Ammon's horn (tissue), 1 donor: ENCODE measurements at places on chromosomes 16 and 17.
A peak's percentile ranks its signal among the peaks of the same experiment; 100 is the strongest.

DNA sequence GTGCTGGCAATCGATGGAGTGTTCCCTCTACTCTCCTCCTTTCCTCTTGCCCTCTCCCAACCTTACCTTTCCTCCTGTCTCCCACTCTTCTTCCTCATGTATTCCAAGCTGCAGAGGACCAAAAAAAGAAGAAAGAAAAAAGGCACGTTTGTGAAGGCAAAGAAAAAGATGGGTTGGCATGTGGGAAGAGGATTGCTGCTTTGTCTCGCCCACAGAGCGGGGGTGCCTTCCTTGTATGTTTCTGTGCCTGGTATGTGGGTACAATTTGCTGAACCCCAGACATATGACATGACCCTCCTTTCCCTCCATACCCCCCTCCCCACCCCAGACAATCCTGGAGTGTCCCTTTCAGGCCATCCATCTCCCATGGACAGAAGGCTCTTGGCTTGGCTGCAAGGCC, 13.1 kb upstream of the CTCF start:
- no peak for DNase-seq

DNA sequence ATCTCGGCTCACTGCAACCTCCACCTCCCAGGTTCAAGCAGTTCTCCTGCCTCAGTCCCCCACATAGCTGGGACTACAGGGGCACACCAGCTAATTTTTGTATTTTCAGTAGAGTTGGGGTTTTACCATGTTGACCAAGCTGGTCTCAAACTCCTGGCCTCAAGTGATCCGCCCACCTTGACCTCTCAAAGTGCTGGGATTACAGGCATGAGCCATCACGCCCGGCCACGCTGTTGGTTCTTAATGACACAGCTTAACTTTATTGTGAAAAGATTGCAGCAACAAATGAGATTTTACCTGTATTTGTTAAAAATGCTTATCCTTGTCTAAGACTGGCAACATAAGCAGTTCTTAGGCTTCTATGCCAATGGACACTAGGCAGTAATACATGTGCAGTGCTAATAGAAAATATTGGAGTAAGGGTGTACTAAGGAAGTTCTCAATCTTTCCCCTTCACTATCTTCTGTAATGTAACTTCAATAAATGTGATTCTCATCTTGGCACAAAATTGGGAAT, 2.9 kb downstream of the UBB start:
- no peak for DNase-seq

- DNase-seq = peak; percentile 95
Observed at GRCh38 chr16:57115514-57116182, 23.3 kb downstream of the CPNE2 start.

GRCh38 chr17:31404028-31404949, 12.8 kb downstream of the RAB11FIP4 start:
- DNase-seq = no peak

GRCh38 chr17:72924196-72924595, 168.3 kb downstream of the SLC39A11 start:
- DNase-seq = no peak

DNA sequence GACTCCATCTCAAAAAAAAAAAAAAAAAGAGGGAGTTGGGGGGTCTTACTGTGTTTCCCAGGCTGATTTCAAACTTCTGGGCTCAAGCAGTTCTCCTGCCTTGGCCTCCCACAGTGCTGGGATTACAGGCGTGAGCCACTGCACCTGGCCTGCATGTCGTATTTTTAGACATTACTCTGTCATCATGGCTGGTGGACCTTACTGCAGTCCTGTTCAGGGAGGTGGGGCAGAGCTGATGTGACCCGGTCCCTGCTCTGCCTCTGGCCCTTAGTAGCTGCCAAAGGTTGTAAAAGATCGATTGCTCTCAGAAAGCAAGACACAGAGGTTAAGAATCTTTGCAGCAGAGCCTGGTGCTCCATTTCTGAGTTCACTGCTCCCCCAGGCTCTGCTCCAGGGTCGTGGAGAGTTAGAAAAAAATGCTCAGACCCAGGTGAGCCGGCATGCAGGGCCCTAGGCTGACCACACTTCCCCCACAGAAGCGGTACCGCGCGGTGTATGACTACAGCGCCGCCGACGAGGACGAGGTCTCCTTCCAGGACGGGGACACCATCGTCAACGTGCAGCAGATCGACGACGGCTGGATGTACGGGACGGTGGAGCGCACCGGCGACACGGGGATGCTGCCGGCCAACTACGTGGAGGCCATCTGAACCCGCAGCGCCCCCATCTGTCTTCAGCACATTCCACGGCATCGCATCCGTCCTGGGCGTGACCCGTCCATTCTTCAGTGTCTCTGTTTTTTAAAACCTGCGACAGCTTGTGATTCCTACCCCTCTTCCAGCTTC, 7.1 kb upstream of the LASP1NB start:
- DNase-seq = no peak

GRCh38 chr17:6066183-6066948, 3.8 kb upstream of the WSCD1 start:
- no peak for DNase-seq

DNA sequence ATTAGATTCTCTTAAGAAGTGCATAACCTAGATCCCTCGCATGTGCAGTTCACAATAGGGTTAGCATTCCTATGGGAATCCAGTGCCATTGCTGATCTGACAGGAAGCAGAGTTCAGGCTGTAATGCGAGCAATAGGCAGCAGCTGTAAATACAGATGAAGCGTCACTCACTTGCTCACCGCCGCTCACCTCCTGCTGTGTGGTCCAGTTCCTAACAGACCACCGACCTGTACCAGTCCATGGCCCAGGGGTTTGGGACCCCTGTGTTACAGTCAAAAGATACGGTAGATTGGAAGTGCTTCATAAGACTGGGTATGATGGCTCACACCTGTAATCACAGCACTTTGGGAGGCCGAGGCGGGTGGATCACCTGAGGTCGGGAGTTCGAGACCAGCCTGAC, 2.8 kb downstream of the STAT5A start:
- DNase-seq = no peak

DNA sequence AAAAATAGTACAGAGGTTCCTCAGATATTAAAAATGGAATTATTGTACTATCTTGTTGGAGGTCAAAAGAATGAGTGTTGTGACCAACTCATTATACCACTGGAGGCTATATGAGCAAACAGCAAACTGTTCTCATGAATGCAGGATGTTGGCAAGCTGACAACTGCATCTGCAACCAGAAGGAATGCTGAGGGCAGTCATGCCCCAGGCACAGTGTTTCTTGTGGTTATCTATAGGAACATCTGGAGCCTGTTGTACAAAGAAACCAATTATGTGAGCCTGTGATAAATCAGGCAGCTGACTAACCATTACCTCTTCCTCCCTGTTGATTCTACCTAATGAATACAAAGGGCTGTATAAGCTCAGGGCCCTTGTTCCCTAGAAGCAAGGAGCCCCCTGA, 2057.1 kb downstream of the TP53TG3F start:
- no peak for DNase-seq

GRCh38 chr16:56525236-56525635, 5.4 kb upstream of the BBS2 start:
- no peak for DNase-seq

DNA sequence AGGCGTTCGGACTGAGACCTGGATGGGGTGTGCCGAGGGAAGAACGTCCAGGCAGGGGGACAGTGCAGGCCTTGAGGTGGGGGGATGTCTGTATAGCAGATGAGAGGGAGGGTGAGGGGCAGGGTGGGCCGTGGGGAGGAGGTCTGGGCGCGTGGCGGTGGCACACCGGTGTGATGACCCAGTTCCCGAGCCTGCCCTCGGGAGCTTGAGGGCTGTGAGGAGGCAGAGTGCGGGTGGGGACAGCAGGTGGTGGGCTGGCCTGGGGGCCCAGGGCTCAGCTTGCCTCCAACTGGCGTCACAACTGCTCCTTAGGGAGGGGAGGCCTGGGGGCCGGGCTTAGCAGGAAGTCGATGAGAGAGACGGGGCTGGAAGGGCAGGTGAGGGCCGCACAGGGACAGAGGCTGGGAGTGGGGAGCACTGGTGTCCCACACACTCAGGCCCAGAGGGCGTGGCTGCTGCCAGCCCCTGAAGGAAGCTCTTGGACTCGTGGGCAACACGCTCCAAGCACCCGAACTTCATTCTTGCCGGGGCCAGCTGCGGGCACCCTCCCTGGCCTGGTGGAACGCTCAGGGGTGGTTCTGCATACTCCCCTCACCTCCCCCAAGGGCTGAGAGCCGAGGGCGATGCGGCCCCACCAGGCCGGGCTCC, 6.5 kb downstream of the CACNA1H start:
- DNase-seq = no peak

DNA sequence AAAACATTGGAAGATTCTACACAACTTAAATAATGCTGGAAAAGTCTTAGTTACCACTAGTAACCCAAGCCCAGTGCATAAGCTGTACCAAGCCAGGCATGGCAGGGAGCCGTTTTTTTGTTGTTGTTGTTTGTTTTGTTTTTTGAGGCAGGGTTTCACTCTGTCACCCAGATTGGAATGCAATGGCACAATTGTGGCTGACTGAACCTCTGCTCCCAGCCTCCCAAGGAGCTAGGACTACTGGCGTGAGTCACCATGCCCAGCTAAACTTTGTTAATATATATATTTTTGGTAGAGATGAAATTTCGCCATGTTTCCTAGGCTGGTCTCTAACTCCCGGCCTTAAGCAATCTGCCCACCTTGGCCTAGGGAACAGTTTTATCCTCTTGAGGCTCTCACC, 564 bp upstream of the TMIGD1 start:
- no peak for DNase-seq

DNA sequence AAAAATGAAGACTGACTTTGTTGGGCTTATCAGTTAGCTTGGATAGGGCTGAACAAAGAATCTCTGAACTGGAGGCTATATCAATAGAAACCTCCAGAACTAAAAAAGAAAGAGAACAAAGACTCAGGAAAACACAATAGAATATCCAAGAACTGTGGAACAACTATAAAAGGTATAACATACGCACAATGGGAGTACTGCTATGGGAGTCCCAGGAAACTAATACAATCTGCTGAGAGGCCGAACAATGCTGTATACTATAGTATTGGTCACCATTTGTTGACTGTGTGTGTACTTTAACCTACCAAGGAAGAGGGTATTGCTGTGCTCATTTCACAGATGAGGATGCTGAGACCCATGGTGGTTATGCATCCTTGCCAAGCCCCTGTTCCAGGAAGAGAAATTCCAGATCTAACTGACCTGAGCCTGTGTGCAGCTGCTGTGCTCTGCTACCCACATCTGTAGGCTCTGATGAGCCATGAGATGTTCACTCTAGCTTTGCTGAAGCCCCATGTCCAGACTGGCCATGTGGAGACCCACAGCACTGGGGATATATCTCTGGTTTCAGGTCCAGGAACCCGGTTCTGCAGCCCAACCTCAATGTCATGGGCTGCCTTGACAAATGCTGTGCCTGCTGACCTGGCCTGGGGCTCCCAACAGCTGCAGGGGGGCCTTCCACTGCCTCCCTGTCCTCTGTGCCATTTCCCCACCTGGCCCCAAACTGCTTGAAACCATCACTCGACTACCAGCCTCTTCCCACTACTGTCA, 254.3 kb upstream of the TNRC6C start:
- no peak for DNase-seq

GRCh38 chr16:57372372-57373116, at the start of gene CX3CL1:
Gene CX3CL1 (plus strand): TSS chr16:57372490. CDS start chr16:57372569, 79 bp downstream.
- peak; percentile 88 for DNase-seq

DNA sequence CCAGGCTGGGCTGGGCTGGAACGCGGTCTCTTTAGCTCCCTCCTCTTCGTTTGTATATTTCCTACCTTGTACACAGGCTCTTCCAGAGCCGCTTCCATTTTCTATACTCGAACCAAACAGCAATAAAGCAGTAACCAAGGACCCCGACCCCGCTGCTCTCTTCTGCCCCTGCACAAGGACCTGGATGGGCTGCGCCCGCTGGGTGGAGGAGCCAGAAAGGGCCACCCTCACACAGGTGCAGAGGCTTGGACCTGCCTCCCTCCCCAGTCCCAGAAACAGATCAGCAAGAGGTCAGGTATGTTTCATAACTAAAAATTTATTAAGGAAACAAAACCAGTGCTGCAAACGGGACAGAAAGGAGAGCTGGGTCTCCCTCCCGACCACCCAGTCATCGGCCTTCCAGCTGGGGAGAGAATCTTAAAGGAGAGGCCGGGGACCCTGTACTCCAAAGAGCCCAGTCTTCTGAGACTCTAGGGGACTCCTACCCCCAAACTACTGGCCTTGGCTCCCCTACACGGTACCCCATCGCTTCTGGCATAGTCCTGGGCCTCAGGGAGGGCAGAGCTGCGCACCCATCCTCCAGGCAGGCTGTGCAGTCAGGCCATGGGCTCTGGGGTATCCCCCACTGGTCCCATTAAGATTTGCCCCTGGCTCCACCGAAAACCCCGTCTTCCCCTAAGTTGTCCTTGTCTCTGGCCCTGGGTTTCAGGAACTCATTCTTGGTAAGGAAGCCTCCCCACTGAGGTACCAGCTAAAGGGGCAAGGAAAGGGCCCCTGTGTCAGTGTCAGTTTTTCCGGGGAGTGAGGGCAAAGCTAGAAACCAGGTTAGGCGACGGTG, 4.9 kb downstream of the HIC1 start:
- no peak for DNase-seq

- DNase-seq = peak; percentile 92
Observed at GRCh38 chr17:73719588-73720071, 75.4 kb upstream of the SDK2 start.

DNA sequence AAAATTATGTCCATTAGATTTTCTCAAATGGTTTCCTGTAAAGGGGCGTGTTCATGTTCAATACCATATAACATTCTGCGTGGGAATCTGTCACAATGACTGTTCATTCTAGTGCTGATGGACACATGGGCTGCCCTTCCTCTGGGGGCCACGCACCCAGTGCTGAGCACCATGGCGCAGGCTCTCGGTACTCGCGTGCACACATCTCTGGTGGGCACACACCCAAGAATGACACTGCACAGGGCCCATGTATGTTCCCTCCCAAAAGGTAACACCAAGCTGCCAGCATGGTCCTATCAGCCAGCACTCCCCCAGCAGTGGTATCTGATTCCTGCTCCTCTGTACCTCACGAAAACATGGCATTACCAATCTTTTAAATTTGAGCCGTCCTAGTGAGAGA, 13.7 kb downstream of the B9D1 start:
- no peak for DNase-seq

GRCh38 chr17:81552244-81553017, at the start of gene FAAP100:
Gene FAAP100 (minus strand): TSS chr17:81552353. CDS start chr17:81552330, 23 bp downstream.
- peak; percentile 69 for DNase-seq

DNA sequence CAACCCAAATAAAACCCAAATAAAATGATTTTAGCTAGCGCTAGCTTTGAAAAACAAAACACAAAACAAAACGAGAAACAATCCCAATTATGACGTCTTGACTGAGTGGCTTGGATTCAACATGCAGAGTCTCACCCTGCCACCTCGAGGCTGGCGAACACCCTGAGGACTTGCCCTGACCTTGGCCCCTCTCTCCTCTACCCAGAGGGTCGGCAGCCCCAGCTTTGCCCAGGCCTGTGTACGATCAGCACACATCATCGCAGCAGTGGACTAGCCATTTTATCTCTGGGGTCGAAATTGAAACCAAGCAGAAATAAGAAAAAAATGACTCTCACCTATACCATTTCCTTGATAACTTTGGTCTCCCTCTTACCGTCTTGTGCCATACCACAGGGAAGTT, 4.9 kb downstream of the JMJD6 start:
- DNase-seq = no peak

- no peak for DNase-seq
Observed at GRCh38 chr17:77042476-77043231, 98.1 kb upstream of the SEC14L1 start.

GRCh38 chr16:72865835-72866234, 182.1 kb downstream of the ZFHX3 start:
- DNase-seq = no peak

- peak; percentile 84 for DNase-seq
Observed at GRCh38 chr16:75495076-75495674, at the start of gene CHST6. Gene CHST6 (minus strand): TSS chr16:75495441. CDS start chr16:75479828, 15,613 bp downstream.

- DNase-seq = no peak
Observed at GRCh38 chr16:80738521-80738920, 65.9 kb downstream of the CDYL2 start.
